ENCODE measurements at places on chromosomes 6 and 20.

GRCh38 chr6:107423474-107423990 is 35.8 kb downstream of the PDSS2 start:
- no peak for DNase-seq

DNA sequence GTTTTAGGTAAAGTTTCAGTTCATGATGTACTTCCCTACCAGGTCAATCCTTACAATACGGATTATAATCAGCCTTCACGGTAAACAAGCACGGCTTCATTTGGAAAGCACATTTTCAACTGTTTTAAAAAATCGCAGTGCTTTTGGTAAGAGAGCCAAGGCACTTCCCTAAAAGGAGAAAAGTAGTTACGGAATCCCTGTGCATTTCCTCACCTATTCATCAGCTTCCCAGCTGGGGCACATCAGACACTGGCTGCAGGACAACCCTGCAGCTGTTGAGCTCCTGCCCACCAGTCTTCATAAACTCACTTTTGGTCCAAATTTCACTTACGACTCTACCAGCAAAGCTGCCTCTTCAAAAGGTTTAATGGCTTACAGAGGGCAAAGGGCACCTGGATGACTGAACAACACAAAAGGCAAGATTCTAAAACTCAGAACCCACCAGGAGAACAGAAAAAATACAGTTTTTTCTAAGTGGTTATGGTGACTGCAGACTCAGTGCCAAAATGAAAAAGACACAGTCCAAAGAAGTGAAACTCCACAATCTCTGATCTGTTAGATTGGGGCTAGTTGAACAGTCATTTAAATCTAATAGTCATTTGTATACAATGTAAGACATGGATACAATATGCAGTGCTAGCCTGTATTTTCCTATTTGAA is 7.5 kb downstream of the SNX5 start:
- DNase-seq, result peak; percentile 38

GRCh38 chr20:43915211-43916072 is 790 bp downstream of the TOX2 start:
- DNase-seq, result peak; percentile 47

DNA sequence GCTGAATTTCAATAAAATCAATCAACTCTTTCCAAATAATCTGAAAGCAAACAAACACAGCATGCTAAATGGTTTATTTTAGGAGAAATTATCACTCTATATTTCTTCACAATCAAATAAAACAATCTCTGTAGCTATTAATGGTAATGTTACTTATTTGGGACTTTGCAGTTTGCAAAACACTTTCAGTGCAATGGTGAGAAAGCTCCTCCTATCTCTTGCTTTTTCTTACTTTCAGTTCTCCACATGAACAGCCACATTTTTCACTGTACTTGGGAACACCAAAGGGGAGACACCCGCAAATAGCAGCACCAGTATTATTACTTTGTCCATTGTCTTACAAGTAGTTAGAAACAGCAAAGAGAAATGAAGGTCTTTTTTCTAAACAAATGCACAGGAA is 92.4 kb downstream of the DST start:
- no peak for DNase-seq

All from GM03348 (cell line).